LoVo (cell line): ENCODE measurements at places on chromosomes 16 and 17.
A peak's percentile ranks its signal among the peaks of the same experiment; 100 is the strongest.

GRCh38 chr16:9061358-9061813, 30.1 kb upstream of the HAPSTR1 start:
- DNase-seq = no peak

DNA sequence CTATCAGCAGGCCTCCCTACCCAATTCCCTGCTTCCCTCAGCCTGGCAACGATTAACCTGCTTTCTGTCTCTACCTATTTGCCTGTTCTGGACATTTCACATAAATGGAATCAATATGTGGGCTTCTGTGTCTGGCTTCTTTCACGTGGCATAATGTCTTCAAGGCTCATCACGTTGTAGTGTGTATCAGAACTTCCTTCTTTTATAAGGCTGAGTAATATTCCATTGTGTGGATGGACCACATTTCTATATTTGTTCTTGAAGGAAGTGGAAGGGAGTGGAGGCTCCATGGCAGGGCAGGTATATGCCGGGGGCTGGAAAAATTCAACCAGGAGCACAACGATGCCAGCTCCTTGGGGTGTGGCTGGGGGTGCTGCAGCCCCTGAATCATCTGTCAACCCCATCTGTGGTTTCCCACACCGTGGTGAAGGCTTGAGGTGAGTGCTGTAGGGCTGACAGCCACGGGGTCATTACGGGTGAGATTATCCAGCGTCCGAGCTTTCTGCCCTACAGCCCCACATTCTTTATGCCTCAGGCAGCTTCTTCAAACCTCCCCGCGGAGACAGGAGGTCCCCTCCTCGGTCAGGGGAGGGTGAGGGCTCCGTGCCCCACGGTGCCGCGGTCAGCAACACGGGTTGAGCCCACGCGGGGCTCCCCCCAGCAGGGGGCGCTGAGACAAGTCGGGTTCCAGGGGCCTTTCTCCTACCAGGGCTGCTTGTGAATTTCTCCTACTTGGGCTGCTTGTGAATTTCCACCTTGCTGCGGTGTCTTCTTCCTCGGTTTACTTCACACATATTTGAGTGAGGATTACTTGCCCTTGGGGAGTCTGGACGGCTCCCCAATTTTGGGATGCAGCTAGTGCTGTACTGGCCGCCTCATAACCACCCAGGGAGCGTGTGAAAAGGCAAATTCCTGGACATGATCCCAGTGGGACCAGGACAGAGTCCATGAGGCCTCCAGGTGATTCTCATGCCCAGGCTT, 18.3 kb upstream of the WFIKKN2 start:
- DNase-seq = peak; percentile 14

- DNase-seq = no peak
Observed at GRCh38 chr17:5511401-5512225, 25.2 kb downstream of the MIS12 start.

- no peak for DNase-seq
Observed at GRCh38 chr16:50587543-50587942, 39.3 kb downstream of the NKD1 start.

- DNase-seq = no peak
Observed at GRCh38 chr17:53462393-53462811, 360.3 kb upstream of the KIF2B start.

DNA sequence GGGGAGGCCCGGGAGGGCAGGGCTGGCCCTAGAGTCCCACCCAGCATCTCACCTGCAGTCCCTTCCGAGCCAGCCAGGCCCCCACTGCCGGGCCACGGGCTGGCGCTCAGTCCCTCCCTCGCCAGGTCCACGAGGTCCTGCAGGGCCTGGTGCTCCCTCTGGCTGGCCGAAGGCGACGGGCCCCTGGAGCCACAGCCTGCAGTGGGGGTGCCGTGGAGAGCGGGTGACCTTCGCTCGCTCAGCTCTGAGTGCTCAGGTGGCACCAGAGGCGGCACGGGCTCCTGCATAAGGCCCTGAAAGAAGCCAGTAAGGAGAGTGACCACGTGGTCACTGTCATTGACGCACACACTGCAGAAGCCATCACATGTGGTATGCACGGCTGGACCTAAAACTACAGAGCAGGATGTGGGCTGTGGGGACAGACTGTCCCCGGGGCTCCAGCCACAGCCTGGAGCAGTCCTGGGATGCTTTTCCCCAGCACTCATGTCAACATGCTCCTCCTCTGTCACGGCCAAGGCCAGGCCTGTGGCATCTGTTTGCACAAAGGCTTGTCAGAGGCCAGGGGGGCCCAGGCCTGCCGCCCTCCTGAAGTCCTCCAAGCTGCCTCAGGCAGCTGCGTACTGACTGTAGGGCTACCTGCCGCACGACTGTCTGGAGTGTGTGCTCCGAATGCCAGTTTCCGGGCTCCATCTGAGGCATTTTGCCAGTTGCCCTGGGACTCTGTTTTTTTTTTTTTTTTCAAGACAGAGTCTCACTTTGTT, 15.1 kb downstream of the SLX4 start:
- DNase-seq = no peak

DNA sequence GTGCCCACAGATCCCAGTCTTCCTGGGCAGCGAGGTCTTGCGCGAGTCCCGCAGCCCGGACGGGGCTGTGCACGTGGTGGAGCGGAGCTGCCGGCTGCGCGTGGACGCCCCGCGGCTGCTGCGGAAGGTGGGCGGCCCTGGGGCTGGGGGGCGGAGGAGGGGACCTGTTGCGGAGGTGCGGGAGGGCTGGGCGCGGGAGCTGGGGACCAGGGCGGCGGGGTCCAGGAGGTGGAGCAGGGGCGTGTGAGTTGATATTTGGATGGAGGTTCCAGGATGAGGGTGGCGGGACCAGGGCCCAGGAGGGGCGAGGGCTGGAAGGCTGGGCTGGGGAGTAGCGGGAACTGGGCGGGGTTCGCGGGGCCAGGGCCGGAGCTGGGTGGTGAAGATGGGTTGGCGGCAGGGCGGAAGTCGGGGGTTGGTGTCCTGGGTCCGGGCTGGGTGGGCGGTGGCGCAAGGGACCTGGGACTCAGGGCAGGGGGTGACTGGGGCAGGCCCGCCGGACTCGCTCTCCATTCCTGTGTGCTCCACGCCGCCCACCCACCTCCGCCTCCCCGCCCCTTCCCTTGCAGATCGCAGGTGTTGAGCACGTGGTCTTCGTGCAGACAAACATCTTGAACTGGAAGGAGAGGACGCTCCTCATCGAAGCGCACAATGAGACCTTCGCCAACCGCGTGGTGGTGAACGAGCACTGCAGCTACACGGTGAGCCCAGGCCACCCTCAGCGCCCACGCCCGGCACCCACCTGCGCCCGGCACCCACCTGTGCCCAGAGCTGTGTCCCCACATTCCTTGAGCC, 29.6 kb downstream of the SEC14L5 start:
- no peak for DNase-seq

DNA sequence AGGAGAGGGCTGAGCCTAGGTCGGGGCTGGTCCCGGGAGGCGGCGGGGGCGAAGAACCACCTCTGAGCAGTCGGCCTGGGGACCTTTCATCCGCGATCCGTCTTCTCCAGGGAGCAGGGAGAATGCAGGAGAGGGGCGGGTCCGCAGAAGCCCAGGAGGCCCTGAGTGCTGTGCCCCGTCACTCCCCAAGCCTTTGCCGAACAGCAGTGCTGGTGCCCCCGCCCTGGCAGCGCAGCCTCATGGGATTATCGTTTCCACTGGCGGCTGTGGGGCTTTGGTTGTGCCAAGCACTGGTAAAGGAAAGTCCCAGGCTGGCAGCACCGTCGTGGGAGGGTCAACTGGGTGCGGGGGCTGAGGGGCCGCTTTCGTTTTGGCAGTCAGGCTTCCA, 631 bp downstream of the TBL3 start:
- DNase-seq = no peak

- no peak for DNase-seq
Observed at GRCh38 chr17:61627125-61627524, 36.1 kb upstream of the NACA2 start.

GRCh38 chr16:17939723-17940122, 396.8 kb downstream of the NPIPA8 start:
- DNase-seq = no peak

DNA sequence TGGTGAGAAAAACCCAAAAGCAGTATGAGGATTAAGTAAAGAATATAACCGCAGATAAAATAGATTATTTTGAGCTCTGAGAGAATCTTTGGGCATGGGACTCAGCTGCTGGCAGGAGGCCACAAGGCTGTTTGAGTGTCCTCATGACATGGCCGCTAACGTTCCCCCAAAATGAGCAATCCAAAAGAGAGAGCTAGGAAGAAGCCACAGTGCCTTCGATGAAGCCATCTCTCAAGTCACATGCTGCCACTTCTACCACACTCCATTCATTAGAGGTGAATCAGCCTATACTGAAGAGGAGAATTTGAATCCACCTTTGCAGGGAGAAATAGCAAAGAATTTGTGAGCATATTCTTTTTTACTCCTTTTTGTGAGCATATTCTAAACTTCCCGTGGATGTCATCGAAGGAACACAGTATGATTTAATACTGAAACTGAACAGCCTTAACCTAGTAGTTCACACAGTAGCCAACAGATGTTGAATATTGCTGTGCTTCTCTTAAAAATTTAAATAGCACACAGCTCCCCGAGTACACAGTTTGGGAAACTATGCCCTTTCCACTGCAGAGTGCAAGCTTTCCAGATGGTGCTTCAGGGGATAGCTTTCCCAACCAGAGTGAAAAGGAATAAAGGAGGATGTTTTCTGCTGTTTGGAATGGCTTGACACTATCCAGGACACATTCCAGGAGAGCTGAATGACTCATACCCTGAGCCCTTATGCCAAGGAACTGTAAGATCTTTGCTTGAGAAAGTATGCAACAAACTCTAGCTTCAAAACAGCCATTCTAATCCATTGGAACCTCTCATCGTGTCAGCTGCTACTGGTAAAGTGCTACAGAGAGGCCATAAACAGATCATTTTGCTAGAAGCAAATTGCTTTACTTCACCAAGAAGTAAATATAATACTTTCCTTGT, 33.9 kb downstream of the ANKFY1 start:
- DNase-seq = peak; percentile 41

DNA sequence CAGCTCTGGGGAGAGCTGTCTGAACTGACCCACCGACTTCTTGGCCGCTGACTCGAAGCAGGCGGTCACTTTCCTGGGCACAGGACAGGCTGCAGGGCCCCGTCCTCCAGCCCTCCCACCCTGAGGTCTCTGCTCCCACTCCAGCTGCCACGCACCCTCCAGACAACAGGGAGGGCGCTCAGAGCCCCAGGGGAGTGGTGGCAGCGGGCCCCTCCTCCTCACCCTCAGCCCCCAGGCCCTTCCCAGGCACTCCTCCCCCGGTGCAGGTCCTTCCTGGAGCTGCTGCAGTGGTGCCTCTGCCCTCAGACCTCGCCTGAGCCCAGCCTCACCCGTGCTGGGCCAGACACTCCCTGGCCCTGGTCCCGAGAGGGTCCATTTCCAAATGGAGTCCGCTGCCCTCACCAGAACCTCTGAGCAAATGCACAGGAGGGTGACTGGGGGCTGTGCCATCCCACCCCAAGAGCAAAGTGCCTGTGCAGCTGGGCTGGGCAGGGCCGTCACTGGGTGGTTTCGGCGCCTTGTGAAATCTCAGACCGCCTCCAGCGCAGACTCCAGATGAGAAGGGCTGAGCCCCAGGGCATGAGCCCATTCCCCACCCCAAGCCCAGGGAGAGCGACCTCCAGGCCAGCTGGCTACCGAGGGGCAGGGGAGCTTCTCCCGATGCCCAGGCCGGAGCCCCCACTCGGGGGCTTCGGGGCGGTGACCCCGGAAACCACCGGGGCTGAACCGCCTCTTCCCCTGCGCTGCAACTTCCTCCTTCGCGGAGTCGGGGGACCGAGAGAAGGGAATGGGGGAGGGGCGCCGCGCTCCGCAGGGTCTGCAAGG, 717 bp downstream of the CYBA start:
- DNase-seq = no peak

DNA sequence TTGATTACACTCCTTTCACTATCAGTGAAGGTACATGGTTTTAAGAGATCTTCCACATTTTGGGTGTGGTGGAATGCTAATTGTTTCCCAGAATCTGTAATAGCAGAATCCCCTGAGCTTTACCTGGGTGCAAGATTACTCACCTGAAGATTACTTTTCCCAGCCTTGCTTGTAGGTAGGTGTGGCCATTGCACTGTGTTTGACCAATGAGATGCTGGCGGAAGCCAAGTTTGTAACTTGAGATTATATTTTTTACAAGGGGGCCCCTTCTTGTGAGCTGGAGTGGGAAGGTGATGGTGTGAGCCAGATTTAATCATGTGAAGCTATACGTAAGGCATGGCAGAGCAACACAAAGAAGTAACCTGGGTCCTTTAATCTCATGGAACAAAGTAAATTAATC, 294.3 kb downstream of the TOX3 start:
- DNase-seq = no peak

- no peak for DNase-seq
Observed at GRCh38 chr16:14335297-14335696, 264.2 kb downstream of the MRTFB start.

DNA sequence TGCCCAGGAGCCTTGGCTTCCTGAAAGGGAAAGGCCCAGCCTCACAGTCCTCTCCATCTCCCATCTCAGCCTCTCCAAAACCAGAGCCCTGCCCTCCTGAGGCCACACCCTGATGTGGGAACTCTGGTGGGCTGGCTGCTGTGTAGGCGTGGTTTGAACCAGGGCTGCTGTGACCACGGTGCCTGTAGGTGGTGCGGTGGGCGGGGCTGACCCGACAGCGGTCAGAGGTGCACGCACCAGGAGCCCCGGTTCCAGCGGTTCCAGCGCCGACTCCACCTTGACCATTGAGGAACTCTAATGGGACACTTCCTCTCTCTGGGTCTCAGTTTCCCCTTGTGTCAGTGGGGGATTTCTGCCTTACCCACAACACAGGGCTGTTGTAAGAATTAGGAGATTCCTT, 2.4 kb downstream of the RAP1GAP2 start:
- no peak for DNase-seq

DNA sequence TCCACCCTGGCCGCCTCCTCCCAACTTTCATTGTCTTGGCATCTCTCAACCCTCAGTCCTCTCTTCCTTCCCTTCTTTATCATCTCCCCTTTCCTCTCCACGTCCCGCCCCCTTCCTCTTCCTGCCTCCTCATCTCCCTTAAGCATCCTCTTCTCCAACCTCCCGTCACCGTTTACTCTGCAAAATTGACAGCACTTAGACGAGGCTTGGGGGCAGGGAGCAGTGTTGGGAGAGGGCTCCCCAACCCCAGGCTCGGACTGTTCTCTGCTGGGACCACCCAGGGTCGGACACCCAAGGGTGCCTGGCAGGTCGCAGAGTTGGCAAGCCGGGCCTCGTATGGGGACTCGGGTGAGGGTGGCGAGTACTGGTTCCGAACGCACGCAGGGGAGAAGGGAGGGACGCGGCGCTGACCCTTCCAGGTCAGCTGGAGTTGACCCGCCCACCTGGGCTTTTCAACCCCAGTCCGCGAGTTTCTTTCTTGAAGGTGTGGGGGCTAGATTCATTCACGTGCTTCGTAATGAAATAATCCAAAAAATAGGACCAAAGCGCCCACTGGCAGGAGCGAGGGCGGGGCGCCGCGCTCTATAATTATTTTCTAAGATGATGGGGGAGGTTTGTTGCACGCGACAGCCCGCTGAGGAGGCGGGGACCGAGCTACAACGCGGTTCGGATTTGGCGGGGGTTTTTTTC, 775 bp upstream of the PAGR1 start:
- DNase-seq = no peak

DNA sequence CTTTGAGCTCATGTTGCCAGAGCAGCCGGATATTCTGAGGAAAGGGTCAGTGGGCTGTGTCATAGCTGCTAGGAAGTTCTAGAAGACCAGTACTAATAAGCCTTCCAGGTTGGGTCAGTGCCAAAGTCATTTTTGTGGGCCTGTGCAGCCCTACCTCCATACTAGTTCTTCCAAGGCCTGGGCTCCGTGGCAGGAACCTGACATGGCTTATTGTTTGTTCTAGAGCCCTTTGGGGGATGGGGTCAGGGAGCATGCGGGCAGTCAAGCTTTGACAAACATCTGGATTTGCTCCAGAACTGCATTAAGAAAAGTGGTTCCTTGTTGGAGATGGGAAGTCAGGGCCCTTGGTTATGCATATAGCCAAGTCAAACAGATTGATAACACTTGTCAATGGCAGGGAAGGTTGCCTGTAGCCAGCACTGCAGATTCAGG, 7.6 kb downstream of the ALKBH5 start:
- DNase-seq = no peak
